ENCODE measurements at places on chromosomes 1 and 21.

DNA sequence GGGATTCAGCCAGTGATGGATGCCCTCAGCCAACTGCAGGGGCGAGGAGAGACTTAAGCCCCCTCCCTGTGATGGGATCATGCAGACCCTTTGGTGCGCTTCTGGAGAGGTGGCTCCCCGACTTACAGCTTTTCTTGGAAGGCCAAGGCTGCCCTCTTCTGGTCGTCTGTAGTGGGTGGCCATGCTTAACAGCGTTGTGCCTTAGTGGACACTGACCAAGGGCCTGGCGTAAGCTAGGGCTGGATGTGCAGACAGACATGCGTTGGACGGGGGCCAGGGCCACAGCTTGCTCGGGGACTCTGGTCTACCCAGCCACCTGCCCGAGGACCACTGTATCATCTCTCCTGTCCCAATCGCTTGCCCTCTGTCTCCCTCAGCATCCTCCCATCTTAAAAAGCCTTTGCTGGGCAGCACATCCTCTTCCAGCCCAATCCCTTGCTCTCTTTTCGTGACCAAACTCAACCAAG is 5.5 kb downstream of the AZIN2 start:
- peak; percentile 40 for DNase-seq

- DNase-seq, result no peak
Observed at GRCh38 chr1:160738271-160738670, 776 bp upstream of the SLAMF7 start.

GRCh38 chr1:174815474-174815908 is 184.3 kb upstream of the CACYBP start:
- DNase-seq, result no peak

GRCh38 chr1:174114788-174115448 is 44.4 kb upstream of the RABGAP1L start:
- no peak for DNase-seq

GRCh38 chr1:28965271-28965870 is 51.0 kb downstream of the EPB41 start:
- no peak for DNase-seq

GRCh38 chr21:36446301-36446700 is 33.6 kb downstream of the CLDN14 start:
- DNase-seq, result no peak

DNA sequence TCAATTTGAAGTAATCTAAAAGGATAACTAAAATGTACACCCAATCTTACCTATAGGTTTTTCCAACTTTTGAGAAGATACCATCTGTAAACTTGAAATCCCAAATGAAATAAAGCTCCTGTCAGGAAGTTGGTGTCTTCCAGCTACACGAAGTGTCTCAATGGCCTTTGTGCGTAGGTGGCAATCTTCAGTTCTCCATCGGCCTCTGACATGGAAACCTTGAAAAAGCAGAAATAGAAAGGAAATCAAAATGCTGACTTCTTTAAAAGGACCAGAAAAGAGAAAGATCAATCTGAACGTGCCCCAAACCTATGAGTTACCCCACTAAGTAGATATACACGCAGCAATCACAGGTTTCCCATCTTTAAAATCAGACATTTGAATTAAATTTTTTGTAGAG is 10.0 kb downstream of the MKNK1 start:
- no peak for DNase-seq

GRCh38 chr21:44875316-44875700 is 1.8 kb upstream of the PTTG1IP start:
- DNase-seq, result no peak

GRCh38 chr1:226732856-226733291 is 6.2 kb downstream of the ITPKB start:
- DNase-seq, result no peak

GRCh38 chr1:203127666-203128430 is at the start of gene ADORA1:
Gene ADORA1, plus strand, starts transcription at chr1:203127726. Its CDS starts 1,116 bp downstream, at chr1:203128842.
- DNase-seq, result no peak

DNA sequence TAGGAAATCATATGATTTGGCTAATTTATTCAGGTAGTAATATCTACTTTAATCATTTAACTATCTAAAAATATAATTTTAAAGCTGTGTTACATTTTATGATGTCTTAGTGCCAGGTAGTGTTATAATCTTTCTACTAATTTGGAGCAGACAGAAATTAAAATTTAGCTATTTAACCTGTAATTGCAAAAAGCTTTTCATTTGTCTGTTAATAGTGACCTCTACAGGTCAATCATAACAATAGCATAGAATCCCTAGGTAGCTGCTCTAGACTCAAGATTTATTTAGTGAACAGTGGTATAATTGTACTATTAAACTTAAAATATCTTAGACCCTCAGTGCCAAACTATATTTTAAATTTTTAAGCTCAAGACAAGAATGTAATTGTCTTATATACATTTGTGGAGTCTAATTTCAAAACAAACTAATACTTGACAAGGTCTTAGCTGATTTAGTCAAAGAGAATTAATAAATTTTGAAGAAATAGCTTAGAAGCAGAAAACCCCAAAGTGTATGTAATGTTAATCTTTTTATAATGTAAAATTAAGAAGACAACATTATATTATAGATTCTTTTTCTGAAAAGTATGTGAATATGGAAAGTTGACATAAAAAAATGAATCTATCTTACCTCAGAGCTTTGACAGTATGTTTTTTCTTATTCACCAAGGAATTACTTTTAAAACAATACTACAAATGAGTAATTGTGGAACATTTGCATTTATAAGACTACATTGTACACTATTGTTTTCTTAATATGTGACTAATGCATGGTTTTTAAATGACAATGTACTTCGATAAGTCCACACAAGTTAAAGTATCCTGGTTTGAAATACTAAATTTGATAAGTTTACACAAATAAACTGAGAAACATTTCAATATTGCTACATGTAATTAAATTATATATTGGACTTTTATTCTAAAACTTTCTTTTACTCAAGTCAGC is 64.1 kb upstream of the RNPC3 start:
- no peak for DNase-seq

DNA sequence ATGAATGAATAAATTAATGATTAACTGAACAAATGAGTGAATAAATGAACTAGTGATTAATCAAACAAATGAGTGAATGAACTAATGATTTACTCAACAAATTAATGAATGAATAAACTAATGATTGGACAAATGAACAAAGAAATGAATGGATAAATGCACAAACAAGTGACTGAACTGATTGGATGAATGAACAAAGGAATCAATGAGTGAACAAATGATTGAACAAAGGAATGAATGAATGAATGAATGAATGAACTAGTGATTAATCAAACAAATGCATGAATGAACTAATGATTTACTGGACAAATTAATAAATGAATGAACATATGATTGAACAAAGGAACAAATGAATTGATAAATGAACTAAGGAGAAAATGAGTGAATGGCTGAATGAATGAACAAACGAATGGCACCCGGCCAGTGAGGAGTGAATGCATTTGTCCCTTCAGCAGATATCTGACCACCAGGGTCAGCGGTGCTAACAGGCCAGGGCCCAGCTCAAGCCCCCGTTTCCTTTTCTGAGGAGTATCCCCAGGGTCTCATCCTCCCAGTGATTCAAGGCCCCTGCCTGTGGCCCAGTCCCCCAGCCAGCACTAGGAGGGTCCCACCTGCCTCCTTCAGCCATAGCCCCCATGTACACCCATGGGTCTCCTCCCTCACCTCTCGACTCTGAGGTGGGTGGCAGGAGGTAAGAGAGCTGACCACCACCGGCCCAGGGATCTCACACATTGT is 49.9 kb downstream of the WNT9A start:
- no peak for DNase-seq

DNA sequence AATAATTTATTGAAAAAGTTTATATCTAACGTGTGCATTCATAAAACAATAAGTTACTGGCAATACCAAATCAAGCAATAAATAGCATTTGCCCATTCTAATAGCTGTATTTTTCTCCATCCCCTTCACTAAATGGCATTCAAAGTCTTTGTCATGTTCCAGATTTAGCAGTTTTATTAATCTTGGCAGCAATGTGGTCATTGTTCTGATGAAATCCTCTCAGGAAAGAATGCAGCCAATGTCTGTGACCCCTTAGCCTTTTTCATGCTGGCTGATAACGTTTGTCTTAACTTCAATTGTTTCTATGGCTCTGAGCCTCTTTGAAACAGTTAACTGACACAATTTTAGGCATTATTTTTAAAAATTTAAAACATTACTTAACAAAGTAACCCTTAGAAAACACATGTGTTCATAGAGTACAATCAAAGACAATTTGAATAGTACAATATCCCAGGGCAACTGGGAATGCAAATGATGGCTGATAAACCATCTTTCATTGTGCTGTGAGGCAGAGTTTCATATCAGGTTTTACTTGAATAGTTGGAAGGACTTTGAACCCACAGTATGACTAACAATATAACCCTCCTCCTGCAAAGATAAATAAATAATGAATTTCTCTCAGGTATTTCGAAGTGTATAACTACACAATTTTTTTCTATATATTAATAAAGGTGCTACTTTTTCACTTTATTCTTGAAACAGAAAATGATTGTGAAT is 217.5 kb downstream of the LRRIQ3 start:
- DNase-seq, result no peak

DNA sequence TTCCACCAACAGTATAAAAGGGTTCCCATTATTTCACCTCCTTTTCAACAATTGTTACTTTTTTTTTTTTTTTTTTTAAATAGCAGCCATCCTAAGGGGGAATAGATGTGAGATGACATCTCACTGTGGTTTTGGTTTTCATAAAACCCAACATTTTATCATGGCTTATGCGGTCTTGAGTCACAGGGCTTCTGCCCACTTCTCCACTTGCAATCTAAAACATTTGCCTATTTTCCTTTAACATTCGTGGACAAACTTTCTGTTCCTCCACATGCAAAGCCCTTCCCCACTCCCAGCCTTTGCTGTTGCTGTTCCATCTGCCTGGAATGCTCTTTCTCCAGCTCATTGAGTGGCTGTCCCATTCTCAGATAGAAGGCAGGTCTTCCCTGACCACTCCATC is 239.7 kb upstream of the KCNK2 start:
- DNase-seq, result no peak

- no peak for DNase-seq
Observed at GRCh38 chr21:37369307-37369854, 2.8 kb downstream of the DYRK1A start.

GRCh38 chr21:25757531-25757930 is 22.8 kb downstream of the GABPA start:
- no peak for DNase-seq

- no peak for DNase-seq
Observed at GRCh38 chr1:159825564-159825963, 1.1 kb upstream of the SLAMF8 start.

- DNase-seq, result no peak
Observed at GRCh38 chr1:36753451-36753850, 270.7 kb upstream of the CSF3R start.

- DNase-seq, result no peak
Observed at GRCh38 chr1:59703226-59703917, 111.4 kb upstream of the HOOK1 start.

- no peak for DNase-seq
Observed at GRCh38 chr1:63612564-63612963, 19.4 kb downstream of the PGM1 start.

DNA sequence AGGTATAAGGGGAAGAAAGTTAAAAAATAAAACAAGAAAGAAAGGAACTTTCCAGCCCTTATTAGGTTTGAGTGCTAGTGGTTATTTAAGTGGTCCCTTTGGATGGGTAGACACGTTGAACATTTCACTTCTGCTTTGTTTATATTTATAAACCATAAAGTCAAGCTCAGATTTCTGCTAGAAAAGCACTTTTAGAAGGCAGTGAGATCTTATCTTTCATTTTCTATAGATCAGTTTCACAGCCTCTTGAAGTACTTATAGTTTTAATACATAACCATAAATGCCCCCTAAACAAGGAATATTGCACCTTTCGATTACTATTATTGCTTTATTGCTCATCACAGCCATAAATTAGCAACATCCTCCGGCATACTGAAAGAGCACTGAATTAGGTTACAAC is 446.8 kb upstream of the PLXNA2 start:
- no peak for DNase-seq

DNA sequence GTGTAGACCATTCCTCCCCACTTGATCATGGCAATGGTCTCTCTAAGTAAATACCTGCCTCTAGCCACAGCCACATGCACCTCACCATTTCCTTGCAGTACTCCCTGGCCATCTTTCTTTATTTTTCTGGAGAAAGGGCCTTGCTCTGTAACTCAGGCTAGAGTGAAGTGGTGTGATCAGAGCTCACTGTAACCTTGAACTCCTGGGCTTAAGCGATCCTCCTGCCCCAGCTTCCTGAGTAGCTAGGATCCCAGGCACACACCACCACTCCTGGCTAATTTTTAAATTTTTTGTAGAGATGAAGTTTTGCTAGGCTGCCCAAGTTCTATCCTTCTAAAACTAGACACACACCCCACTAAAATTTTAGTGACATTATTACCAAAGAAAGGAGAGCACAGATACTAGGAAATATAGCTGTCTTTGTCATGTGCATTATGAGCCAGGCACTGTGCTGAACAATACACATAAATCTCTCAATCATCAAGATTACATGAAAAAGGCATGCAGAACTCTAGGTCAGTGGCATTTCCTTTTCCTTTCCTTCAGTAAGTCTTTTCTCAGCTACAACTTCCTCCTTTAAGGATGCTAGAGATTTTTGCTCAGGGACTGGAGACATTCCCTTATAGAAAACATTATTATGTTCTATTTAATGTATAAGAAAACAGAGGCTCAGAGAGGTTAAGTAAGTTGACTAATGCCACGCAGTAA is 95.0 kb upstream of the SERBP1 start:
- no peak for DNase-seq

DNA sequence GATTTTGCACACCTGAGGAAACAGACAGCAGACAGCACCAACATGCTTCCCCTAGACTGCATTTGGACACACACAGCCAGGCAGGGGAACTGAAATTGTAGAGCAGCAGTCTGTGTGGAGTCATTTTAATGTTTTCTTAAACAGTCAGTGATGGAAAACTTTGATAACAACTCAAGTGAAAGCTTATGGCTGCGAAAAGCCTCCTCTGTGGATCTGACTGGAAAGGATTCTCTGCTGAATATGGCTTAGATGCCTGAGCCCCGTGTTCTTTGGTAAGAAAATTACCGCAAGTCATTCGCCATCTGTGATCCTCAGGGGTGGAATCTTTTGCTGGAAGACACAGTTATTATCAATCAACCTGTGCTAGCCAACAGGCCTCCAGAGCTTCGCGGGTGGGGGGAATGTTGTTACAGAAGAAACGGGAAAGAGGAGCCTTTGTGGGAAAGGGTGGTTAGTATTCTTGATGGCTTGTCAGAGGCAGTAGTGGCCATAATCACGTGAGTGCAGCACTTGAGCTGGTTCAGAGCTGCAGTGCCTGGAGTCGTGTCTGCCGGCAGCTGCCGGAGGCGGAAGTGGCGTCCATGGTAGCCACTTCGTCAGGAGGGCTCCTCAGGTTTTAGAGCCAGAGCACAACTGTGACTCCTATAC is 204.7 kb downstream of the ST6GALNAC3 start:
- no peak for DNase-seq

Data from stimulated activated CD4-positive, alpha-beta T cell treated with anti-CD3 and anti-CD28 coated beads, Interleukin-12 subunit alpha, Interleukin-12 subunit beta, amount 100 ng/mL, for 48 hours (primary cell).